Placental pericyte (primary cell): ENCODE measurements at places on chromosomes 16 and 17. TPM values are rescaled to one million over a fixed set of nuclear protein-coding genes. Genes with fewer than 3 reads are reported as not detected.

The SALL1 gene
- 0.22 and 4.9 TPM in 2 replicates for total RNA-seq

The TP53TG3B gene
- total RNA-seq = 0.44 TPM in 1 of 2 replicates, not detected in the other

The PIRT gene
- total RNA-seq = not detected in 2 replicates

The TIMP2 gene
- 131 and 164 TPM in 2 replicates for total RNA-seq

The MMP28 gene
- total RNA-seq = 1.3 TPM in 1 of 2 replicates, not detected in the other

The CHRNE gene
- 0.14 and 0.44 TPM in 2 replicates for total RNA-seq

The SPATA32 gene
- total RNA-seq = not detected in 2 replicates

The ITGAX gene
- under 0.01 TPM in 1 of 2 replicates, not detected in the other for total RNA-seq

The TNP2 gene
- total RNA-seq = not detected in 2 replicates

The SLC9A5 gene
- 1.1 and 1.6 TPM in 2 replicates for total RNA-seq

The PABPN1L gene
- total RNA-seq = not detected in 2 replicates

The FBXW10B gene
- 0.57 and 0.66 TPM in 2 replicates for total RNA-seq

The KRT16 gene
- not detected in 2 replicates for total RNA-seq

The KRTAP2-1 gene
- total RNA-seq = not detected in 2 replicates

The KRT25 gene
- not detected in 2 replicates for total RNA-seq
